Activated CD4-positive, alpha-beta T cell treated with anti-CD3 and anti-CD28 coated beads for 48 hours (primary cell): ENCODE measurements at places on chromosomes 5 and 9.

GRCh38 chr5:58446024-58446423 lies 13.9 kb downstream of the PLK2 start:
- no peak for DNase-seq

DNA sequence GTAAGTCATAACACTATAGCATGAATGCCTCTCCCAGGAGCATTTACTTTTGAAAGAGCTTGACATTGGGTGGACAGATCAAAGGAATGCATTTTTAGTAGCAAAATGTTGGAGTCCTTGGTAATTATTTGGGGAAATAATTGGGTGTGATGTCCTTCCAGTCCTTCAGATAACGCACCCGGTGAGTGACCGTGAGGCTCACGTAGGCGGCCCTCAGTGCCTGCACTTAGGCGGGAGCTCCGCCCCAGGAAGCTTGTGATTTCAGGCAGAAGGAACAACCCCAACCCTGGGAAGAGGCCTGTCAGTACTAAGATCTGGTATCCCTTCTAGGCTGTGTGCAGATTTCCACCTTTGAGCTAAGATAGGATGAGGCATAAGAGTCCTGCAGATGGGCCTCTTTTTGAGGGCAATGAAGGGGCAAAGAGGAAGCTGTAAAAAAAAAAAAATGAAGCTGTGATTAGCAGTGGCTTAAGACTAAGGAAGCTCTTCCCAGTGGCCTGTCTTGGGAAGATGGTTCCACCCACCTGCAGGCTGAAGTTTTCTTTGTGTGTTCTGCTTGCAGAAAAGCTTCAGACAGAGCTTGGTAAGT lies 14.9 kb downstream of the BTNL9 start:
- DNase-seq = no peak

DNA sequence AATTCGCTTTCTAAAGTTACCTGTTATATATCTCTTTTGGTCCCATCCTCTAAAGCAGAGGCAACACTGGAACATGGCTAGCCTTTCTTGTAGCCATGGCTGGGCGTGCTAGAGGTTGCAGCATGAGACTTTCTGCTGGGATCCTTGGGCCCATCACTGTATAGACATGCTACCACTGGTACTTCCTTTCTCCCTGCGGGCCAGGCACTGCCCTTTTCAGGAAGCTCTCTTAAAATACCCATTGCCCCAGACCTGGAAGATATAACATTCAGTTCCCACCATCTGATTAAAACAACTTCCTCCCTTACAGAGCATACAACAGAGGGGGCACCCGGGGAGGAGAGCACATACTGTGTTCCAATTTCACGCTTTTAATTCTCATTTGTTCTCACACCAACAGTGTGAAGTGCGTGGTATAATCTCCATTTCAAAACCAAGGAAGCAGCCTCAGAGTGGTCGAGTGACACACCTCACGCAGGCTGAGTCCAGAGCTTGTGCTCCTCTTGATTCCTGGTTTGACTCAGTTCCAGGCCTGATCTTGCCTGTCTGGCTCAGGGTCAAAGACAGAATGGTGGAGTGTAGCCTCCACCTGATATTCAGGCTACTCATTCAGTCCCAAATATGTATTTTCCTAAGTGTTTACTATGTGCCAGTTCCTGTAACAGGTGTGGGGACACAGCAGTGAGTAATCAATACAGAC lies 22.6 kb downstream of the PTGS1 start:
- no peak for DNase-seq

DNA sequence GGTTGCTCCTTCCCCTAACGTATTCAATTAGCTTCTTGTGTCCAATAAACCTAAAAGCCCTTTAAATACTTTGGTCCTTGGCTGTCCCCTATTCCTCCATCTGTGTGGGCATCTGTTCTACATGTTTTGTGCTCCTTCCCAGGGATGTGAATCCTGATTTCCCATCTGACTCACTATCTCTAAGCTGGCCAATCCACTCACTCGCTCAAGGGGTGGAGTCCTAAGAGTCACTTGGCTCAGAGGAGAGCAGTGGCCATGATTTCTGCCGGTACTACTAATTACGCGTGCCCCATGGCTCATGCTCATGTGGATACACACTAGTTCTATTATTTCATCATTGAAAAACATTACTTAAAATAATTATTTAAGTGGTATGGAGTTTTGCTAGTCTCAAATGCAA lies 89.6 kb downstream of the TAF11L14 start:
- no peak for DNase-seq
